NAMALWA (cell line): ENCODE measurements at places on chromosomes 2 and 18.

DNA sequence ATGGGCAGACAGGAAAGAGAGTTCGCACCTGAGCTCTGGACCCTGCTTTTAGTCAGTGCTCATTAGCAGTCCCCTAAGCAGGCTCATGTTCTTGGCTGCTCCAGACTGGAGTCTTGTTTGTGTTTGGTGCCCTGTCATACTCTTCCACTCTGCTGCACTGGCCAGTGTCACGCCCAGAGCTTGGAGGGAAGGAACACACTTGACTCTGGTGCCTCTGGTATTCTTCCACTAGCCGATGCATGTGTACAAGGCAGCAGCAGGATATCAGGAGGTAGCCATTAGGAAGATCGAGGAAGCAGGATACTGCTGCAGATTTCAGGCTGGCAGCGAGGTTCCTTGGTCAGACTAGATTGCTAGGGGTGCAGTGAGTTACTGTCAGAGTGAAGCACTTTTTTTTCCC lies 81.4 kb upstream of the B3GNT2 start:
- no peak for DNase-seq

GRCh38 chr2:176066645-176067588 lies 16.8 kb downstream of the EVX2 start:
- no peak for DNase-seq

GRCh38 chr18:59035591-59035990 lies 104.1 kb upstream of the SEC11C start:
- DNase-seq = no peak

DNA sequence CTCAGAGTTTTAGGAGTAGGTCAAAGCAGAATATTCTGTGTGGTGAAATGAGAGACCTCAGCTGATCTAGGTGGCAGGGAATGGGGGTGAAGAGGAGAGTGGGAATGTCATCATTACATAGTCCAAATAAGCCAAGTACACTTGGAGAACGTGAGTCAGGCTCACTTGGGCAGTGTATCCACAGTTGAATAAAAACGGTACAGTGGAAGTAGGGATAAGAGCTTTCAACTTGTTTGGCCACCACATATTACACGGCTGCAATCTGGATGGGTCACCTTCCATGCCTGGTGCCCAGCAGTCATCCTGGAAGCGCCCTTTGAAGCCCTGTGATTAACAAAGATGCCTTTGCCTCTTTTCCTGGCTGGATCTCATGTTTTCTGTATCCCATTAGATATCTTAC lies 28.6 kb downstream of the MIB1 start:
- DNase-seq = no peak

DNA sequence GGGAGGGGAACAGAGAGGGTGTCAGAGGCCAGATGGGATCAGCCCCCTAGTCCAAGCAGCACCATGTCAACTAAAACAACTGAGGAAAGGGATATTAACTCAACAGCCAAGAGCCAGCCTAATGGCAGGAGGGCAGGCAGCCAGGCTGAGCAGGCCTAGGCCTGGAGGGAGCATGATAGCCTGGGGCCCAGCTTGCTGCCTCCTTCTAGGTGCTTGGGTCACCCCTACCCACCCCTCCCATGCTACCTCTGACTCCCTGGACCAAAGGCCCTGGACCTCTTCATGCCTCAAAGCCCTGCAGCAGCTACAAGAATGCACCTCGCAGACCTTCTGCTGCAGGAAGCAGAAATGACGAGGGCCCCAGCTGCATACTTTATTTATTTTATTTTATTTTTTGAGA lies 22.1 kb upstream of the TNS1 start:
- DNase-seq = no peak

- DNase-seq = peak; percentile 16
Observed at GRCh38 chr18:41395695-41396094, 559.3 kb upstream of the PIK3C3 start.

- DNase-seq = peak; percentile 29
Observed at GRCh38 chr2:188456114-188456909, 164.6 kb downstream of the GULP1 start.

DNA sequence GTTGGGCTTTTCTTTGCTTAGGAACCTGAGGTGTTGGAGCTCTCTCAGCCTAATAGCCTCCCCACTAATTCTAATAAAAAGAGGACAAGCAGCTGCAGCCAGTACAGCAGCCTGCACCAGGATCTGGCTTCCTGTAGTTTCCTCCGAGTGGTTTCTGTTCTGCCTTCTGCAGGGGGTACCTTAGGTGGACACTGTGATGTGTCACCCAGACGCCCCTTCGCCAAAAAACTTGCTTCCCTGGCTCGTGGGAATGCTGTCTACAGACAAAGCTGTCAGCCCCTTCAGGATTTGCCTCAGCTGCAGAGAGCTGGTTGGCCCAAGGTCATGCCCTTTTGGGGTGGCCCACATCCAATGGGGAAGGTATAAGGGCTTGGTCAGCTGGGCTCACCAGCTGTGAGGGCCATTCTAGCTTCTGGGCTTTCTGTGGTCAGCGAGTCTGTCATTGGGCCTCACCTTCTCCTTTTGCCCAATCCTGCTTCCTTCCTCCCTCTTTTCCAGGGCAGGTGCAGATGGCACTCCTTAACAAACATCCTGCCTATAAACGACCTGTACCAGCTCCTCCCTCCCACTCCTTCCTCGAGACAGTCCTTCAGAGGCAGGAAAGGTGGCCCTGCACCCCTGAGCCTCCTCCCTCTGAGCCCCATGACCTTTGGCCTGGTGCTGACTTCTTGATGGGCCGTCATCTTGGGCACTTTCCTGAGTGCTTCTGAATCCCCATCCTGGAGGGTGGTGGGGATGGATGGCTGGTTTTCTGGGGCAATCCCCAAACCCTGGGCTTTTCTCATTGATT lies 44.0 kb upstream of the ROCK2 start:
- no peak for DNase-seq

DNA sequence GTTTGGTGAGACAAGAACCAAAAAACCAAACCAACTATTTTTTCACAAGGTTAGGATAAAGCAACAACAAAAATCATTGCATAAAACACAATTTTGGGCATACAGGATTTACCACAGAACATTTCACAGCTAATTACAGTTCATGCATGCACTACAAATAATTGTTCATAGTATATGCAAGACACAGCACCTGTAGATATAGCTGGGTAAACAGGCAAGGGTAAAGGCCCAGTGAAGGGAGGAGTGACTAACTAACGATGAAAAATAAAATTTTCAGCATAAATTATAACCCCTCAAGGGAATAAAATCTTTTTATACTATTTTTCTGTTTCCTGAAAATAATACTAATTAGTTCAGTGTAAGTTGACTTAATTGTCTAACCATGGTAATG lies 73.3 kb upstream of the CCDC141 start:
- DNase-seq = no peak

GRCh38 chr18:60245096-60245495 lies 127.5 kb downstream of the MC4R start:
- DNase-seq = no peak

- peak; percentile 77 for DNase-seq
Observed at GRCh38 chr2:217510771-217511291, 492.0 kb downstream of the TNS1 start.

DNA sequence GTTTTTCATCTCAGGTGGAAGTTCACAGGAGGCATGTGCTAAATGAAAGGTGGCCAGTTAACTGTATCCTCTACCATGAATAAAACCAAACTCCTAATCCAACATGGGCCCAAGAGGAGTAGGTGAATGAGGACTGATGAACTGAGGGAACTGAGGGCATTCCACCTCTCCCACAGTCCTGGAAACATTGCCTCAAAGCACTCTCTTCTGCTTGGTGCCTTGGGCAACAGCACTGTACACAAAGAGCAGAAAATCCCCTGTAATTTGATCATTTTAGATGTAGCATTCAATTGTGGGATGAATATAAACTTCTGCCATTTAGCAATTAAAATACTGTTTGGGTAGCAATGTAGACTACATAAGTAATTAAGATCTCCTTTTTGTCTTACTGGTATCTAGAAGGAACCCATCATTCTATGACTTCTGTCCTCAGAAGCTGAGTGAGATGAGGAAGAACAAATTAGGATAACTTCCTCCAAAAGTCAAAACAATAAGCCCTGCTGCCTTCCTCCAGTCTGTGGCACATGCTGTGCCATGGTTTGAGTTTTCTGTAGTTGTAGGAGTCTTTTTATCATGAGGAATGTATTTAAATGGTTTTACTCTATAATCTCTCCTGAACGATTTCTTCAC lies 86.7 kb upstream of the ZEB2 start:
- no peak for DNase-seq

DNA sequence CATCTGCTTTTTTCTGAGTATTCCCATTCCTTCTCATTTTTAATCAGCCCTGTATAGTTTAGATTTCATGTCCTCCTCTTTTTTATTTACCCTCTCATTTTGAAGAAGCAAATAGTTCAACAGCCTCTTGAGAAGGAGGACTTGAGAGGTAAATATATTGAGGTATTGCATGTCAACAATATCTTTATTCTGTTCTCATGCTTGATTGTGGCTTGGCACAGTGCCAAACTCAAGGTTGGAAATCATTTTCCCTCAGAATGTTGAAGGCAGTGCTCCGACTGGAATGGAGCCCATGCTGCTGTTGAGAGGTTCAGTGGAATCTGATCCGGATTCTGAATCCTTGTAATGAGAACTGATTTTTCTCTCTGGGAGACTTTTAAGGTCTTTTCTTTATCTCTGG lies 31.0 kb upstream of the GALNT3 start:
- no peak for DNase-seq

GRCh38 chr2:110991911-110992310 lies 128.8 kb upstream of the BCL2L11 start:
- no peak for DNase-seq

GRCh38 chr2:102422910-102423309 lies at the start of gene IL18RAP:
IL18RAP (plus strand) TSS chr2:102423160; CDS start chr2:102423278, 118 bp downstream.
- DNase-seq = no peak
